Progenitor cell of endocrine pancreas (in vitro differentiated cells): ENCODE measurements at places on chromosomes 5 and 9. TPM values are rescaled to one million over a fixed set of nuclear protein-coding genes. Genes with fewer than 3 reads are reported as not detected.

The GDNF gene
- 0.47 and 0.57 TPM in 2 replicates for total RNA-seq

The KDM4C gene
- 26.6 and 29.5 TPM in 2 replicates for total RNA-seq

The NR5A1 gene
- total RNA-seq: 0.36 and 0.49 TPM in 2 replicates

The PCSK5 gene
- 7.3 and 9.8 TPM in 2 replicates for total RNA-seq

The HACD4 gene
- 0.72 and 0.80 TPM in 2 replicates for total RNA-seq

The C1QTNF3 gene
- 9.6 and 11.0 TPM in 2 replicates for total RNA-seq

The C7 gene
- 5.7 and 6.1 TPM in 2 replicates for total RNA-seq

The ABCA2 gene
- total RNA-seq: 26.4 and 30.1 TPM in 2 replicates

The FUT7 gene
- total RNA-seq: not detected in 2 replicates

The RNF208 gene
- 24.0 and 25.7 TPM in 2 replicates for total RNA-seq

The TEX48 gene
- total RNA-seq: not detected in 2 replicates

GRCh38 chr5:159061179-159061796, 38.4 kb downstream of the EBF1 start:
- H3K36me3 ChIP-seq: no peaks in the 10 kb centered on the region
- H3K27ac ChIP-seq: no peak overlapping the region
- DNase-seq: no peak
- no peak overlapping the region for H3K4me3 ChIP-seq

GRCh38 chr5:36385495-36385894, 83.8 kb upstream of the RANBP3L start:
- H3K27me3 ChIP-seq: peaks cover 12% of the 10 kb centered on the region
- DNase-seq: no peak
- H3K4me1 ChIP-seq: peaks cover 1% of the 10 kb centered on the region
- no peak overlapping the region for H3K4me3 ChIP-seq
- no peaks in the 10 kb centered on the region for H3K36me3 ChIP-seq
- no peak overlapping the region for H3K27ac ChIP-seq

GRCh38 chr5:58629271-58630159, 46.6 kb downstream of the RAB3C start:
- no peaks in the 10 kb centered on the region for H3K36me3 ChIP-seq
- H3K4me1 ChIP-seq: peaks cover 24% of the 10 kb centered on the region
- no peaks in the 10 kb centered on the region for H3K27me3 ChIP-seq
- DNase-seq: no peak

- peaks cover 56% of the 10 kb centered on the region for H3K36me3 ChIP-seq
- H3K27ac ChIP-seq: no peak overlapping the region
- no peaks in the 10 kb centered on the region for H3K4me1 ChIP-seq
- DNase-seq: no peak
- no peak overlapping the region for H3K4me3 ChIP-seq
These were observed 66.5 kb downstream of the TEX10 start for GRCh38 chr9:100286257-100286656.

DNA sequence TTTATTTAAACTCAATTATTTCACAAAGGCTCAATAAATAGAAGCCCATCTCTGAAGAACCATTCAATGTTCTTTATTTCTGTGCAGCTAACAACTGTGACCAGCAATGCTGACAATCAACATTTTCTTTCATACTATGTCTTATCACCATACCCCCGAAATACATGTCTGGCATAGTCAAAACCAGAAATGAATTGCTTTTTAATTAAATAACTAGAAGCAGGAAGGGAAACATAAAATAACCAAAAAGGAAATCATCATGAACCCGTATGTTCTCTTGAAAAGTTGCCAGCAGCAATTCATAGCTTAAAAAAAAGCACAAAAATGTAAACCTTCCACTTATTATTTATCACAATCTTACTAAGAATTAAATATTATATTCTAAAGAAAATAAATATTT, 212.4 kb downstream of the TMEM232 start:
- no peaks in the 10 kb centered on the region for H3K36me3 ChIP-seq
- no peaks in the 10 kb centered on the region for H3K4me1 ChIP-seq
- no peak overlapping the region for H3K27ac ChIP-seq
- H3K27me3 ChIP-seq: no peaks in the 10 kb centered on the region

GRCh38 chr9:24824607-24825006, 278.9 kb upstream of the IZUMO3 start:
- H3K4me1 ChIP-seq: no peaks in the 10 kb centered on the region
- no peaks in the 10 kb centered on the region for H3K36me3 ChIP-seq
- H3K27ac ChIP-seq: no peak overlapping the region
- DNase-seq: no peak
- no peaks in the 10 kb centered on the region for H3K27me3 ChIP-seq

- peaks cover 6% of the 10 kb centered on the region for H3K27me3 ChIP-seq
- H3K36me3 ChIP-seq: peaks cover 2% of the 10 kb centered on the region
- peak within 1 kb of the TSS; percentile 47 for H3K27ac ChIP-seq
- DNase-seq: peak; percentile 54
These were observed at the start of gene SLC1A3 for GRCh38 chr5:36606428-36607113. TSS of gene SLC1A3 (plus strand) at chr5:36606606. CDS start at chr5:36608424, 1,818 bp downstream.

DNA sequence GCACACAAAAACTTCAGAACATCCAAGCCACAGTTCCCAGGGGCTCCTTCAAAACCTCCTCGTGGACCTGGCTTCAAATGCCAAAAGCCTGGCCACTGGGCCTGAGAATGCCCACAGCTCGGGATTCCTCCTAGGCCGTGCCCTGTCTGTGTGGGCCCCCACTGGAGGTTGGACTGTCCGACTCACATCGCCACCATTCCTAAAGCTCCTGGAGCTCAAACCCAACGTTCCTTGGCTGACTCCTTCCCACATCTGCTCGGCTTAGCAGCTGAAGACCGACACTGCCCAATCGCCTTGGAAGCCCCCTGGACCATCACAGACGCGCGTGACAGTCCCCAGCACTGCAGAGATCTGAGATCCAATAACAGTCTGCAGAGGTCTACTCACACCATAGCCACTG, 7.7 kb downstream of the SIT1 start:
- H3K4me3 ChIP-seq: no peak overlapping the region
- peaks cover 5% of the 10 kb centered on the region for H3K27me3 ChIP-seq
- H3K27ac ChIP-seq: no peak overlapping the region
- DNase-seq: no peak
- H3K4me1 ChIP-seq: peaks cover 8% of the 10 kb centered on the region
- peaks cover 5% of the 10 kb centered on the region for H3K36me3 ChIP-seq

- peaks cover 8% of the 10 kb centered on the region for H3K4me1 ChIP-seq
- H3K27ac ChIP-seq: no peak overlapping the region
- DNase-seq: no peak
- H3K4me3 ChIP-seq: no peak overlapping the region
- H3K36me3 ChIP-seq: no peaks in the 10 kb centered on the region
- H3K27me3 ChIP-seq: peaks cover 7% of the 10 kb centered on the region
These were observed 34.5 kb downstream of the TXNDC8 start for GRCh38 chr9:110303133-110303532.

- DNase-seq: no peak
- no peaks in the 10 kb centered on the region for H3K36me3 ChIP-seq
- no peak overlapping the region for H3K4me3 ChIP-seq
These were observed 9.7 kb downstream of the MRPL36 start for GRCh38 chr5:1789834-1790471.

DNA sequence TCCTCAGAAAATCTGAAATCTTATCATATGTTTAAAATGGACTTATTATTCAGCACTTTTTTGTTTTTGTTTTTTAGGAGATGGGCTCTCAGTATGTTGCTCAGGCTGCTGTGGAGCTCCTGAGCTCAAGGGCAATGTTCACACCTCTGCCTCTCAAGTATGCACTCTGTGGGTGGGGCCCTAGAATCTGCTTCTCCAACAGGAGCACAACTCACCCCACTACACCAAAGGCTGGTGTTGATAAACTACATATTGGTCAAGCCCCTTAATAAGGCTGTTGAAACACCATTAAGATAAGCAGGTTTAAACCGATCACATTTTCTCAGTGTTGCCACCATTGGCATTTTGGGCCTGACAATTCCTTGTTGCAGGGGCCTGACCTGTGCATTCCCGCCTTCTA, 131.6 kb downstream of the FANCC start:
- DNase-seq: no peak
- peaks cover 11% of the 10 kb centered on the region for H3K4me1 ChIP-seq
- no peak overlapping the region for H3K27ac ChIP-seq
- no peak overlapping the region for H3K4me3 ChIP-seq

- H3K4me1 ChIP-seq: peaks cover 8% of the 10 kb centered on the region
- H3K4me3 ChIP-seq: no peak overlapping the region
- no peaks in the 10 kb centered on the region for H3K36me3 ChIP-seq
- H3K27me3 ChIP-seq: no peaks in the 10 kb centered on the region
- H3K27ac ChIP-seq: no peak overlapping the region
These were observed 647.8 kb downstream of the TAF11L14 start for GRCh38 chr5:18281947-18282581.

- no peak for DNase-seq
- no peaks in the 10 kb centered on the region for H3K27me3 ChIP-seq
- no peaks in the 10 kb centered on the region for H3K4me1 ChIP-seq
- no peak overlapping the region for H3K27ac ChIP-seq
- no peaks in the 10 kb centered on the region for H3K36me3 ChIP-seq
- H3K4me3 ChIP-seq: no peak overlapping the region
These were observed 385.2 kb upstream of the SEMA6A start for GRCh38 chr5:116959843-116960242.

DNA sequence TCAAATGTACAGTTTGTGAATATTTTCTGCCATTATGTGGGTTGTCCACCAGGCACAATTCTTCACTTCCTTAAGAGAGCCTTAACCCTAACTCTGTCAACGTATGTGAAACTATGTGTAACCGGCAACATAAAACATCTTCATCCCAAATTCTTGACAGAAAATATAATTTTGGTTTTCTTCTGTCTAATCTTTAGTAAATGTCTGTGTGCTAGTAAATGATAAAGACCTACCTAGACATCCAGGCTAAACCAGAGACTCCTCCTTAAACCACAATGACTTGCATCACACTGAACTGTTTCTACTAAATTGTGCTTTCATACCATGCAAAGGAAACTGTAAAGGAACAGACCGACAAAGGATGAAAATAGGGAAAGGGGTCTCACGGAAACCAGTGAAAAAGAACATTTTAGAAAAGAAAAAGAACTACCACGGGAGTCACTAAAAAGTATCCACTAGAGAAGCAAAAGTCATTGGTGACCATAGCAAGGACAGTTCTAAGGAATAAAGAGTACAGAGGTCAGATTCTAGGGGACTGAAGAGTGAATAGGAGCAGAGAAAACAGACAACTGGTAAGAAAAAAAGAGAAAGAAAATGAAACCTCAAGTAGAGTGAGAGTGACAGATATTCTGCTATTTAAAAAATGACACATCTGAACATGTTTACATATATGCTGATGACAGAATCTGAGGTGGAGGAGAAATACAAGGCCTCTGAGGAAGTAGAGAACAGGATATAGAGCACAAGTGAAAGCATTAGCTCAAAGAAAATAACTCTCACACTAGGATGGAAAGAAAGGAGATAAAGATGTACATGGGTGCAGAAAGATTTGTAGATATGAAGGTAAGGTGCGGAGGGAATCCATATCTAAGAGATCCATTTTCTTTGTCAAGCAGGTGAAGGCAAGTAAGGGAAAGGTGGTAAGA, 49.4 kb downstream of the FNIP1 start:
- no peak for DNase-seq
- peaks cover 22% of the 10 kb centered on the region for H3K36me3 ChIP-seq
- peak overlapping the region; percentile 18 for H3K27ac ChIP-seq
- H3K4me3 ChIP-seq: no peak overlapping the region
- no peaks in the 10 kb centered on the region for H3K27me3 ChIP-seq
- H3K4me1 ChIP-seq: no peaks in the 10 kb centered on the region

DNA sequence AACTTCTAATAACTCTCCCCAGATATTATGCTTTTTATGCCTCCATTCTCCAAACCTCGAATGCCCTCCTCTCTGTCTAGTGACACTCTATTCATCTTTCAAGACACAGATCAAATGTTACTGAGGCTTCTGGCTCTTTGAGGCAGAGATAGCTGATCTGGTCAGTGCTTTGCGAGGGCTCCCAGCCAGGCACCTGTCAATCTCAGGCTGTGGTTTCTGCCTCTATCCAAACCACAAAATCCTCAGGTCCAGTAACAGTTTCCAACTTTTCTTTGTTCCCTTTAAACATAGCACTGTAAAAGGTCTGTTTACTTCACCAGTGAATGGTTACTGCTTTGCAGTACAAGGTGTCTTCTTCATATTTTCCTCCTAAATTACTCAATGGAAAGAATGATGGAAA, 11.5 kb upstream of the STK32A start:
- H3K36me3 ChIP-seq: no peaks in the 10 kb centered on the region
- H3K4me3 ChIP-seq: no peak overlapping the region
- no peaks in the 10 kb centered on the region for H3K4me1 ChIP-seq
- peaks cover 3% of the 10 kb centered on the region for H3K27me3 ChIP-seq
- DNase-seq: no peak

- no peak overlapping the region for H3K4me3 ChIP-seq
- H3K4me1 ChIP-seq: peaks cover 2% of the 10 kb centered on the region
- no peaks in the 10 kb centered on the region for H3K36me3 ChIP-seq
- no peak overlapping the region for H3K27ac ChIP-seq
- no peaks in the 10 kb centered on the region for H3K27me3 ChIP-seq
These were observed 75.7 kb downstream of the TMC1 start for GRCh38 chr9:72597181-72597517.

DNA sequence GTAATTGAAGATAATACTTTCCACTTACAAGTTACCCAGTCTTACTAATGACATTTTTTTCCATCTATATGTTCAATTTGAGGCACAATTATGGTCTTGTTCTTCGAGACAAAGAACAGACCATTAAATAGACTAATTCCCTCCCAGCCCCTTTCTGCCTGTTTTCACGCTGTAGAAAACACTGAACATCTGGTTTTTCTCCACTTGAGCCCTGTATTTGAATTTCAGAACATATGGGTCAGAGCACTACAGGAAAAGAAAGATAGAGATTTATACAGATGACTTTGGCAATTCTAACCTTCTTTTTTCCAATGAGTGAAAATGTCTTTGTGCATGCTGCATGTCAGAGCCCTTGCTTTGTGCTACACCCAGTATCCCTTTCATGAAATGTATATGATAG, 506.9 kb downstream of the LRRC70 start:
- peaks cover 6% of the 10 kb centered on the region for H3K4me1 ChIP-seq
- no peak for DNase-seq
- no peaks in the 10 kb centered on the region for H3K36me3 ChIP-seq
- H3K27ac ChIP-seq: no peak overlapping the region

DNA sequence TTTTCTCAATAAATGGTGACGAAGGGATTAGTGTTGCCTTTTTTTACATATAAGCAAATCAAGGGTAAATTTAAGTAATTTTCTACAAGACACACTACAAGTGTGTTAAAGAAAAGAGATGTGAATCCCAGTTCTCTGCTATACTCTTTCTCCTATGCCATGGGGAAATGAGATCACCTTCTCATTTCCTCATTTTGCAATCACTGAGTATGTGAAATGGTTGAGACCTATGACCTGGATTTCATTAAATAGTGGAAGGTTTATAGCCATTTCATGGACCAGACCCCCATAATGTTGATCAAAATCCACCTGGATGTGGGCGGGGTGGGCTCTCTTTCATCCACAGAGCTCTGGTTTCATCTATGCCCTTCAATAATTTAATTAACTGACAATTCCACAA, 66.9 kb upstream of the SLIT3 start:
- peaks cover 9% of the 10 kb centered on the region for H3K27me3 ChIP-seq
- H3K4me3 ChIP-seq: no peak overlapping the region
- DNase-seq: no peak

DNA sequence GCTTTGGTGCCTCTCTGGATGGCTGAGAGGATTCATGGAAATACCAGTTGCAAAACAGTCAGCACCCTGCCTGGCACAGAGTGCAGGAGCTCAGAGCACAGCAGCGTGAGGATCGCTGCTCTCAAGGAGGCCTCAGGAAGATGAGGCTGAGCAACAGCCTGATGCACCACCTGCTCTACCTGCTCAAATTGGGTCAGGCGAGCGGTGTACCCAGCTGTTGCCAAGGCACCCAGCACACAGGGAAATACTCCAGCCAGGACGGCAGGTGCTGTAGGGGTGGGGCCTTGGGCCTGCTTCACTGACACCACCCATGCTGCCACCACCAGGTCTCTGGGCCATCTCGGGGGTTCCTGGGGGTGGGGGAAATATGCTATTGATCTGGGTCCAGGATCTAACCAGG, 4.3 kb downstream of the EEIG1 start:
- H3K27me3 ChIP-seq: no peaks in the 10 kb centered on the region
- H3K27ac ChIP-seq: peak overlapping the region; percentile 84
- peak overlapping the region; percentile 14 for H3K4me3 ChIP-seq
- no peak for DNase-seq
- H3K36me3 ChIP-seq: no peaks in the 10 kb centered on the region
- peaks cover 50% of the 10 kb centered on the region for H3K4me1 ChIP-seq
